ENCODE measurements at places on chromosomes 2 and 18.
A peak's percentile ranks its signal among the peaks of the same experiment; 100 is the strongest.

DNA sequence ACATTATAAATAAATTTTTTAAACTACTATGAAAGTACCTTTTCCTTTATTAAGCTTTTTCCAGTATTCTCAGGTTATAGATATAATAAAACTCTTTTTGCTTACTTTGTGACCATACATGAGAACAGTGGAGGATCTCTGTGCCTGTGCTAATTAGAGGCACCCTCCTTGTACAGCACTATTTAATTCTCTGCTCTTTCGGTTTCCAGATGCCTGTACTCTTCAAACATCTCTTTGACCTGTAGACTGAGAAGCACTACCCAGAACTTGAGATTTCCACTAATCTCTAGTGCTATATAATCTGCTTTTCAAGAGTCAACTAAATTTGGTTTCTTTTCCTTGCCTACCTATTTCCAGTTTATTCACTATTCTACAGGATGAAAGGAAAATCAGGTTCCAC, 131.1 kb downstream of the GULP1 start:
- no peak for DNase-seq

DNA sequence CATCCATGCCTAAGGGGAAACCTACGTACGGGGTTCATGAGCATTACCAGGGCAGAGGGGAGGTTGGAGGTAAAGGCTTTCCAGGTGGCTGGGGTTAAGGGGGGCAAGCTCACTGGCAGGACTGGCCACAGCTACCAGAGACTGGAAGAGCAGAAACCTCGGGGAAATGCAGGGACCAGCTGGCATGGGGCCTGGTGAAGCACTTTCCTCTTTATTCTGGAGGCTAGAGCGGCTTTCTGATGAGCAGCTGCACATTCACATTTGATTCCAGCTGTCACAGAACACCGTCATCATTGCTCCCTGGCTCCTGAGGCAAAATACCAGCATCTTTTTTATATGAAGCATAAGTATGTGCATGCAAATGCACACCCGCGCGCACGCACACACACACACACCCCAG, 28.7 kb upstream of the LRRC30 start:
- no peak for DNase-seq

- DNase-seq = peak; percentile 20
These were observed 715 bp upstream of the CFAP36 start for GRCh38 chr2:55518841-55519165.

DNA sequence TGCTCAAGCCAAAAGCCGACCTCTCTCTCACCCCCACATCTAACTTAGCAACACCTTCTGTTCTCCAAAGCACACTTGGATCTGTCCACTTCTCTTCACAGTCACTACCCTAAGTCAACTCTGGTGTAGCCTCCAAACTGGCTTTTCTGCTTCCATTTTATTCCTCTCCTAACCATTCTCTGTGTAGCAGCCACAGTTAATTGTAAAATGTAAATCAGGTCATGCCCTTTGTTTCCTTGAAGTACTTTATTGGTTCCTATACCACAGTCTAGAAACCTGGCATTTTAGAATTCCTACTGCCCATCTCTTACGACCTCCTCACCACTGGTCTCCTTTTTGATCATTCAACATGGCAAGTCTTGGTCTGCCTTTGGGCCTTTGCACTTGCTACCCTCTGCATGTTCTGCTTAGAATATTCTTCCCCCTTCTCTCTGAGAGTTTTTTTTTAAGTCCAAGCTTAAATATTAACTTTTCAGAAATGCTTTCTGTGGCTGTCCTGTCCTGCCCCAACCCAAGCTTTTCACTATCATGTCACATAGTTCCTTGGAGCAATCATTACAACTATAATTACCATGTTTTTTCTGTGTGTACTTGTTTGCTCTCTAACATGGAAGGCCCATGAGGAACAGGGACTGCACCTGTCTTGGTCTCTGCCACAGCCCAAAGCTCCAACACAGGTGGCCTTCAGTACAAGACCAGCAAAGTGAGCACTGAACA, 42.9 kb downstream of the PLA2R1 start:
- no peak for DNase-seq

DNA sequence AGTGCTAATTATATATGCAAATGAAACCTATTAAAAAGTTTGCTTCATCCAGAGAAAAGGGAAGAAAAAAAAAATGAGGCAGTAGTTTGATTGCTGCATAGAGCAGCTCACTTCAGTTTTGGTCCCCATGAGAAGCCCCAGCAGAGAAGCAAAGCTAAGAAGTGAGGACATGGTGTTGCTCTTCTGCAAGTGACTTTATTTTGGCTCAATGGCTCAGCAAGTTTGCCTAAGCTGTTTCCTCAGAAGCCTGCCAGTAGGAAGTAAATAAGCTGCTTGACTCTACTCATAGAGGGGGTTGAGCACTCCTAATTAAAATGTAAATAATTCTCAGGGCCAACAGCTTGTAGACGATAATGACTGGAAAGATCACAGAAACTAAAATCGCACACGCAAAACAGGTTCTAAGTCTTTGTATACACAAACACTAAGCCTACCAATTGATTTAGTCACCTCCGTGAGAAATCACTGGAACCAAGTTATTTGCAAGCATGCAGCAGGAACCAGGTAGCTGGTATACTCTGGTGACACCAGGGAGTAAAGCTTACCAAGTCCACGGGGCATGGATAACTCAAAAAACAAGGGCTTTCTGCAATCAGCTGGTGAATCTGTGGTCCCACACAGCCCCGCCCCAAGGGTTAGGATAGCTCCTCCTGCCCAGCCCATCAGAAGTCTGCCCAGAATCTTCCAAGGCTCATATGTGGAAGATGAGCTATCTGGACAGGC, 39.7 kb upstream of the NABP1 start:
- DNase-seq = no peak

GRCh38 chr18:43279015-43279744, 1.9 kb upstream of the SYT4 start:
- peak; percentile 86 for DNase-seq

GRCh38 chr18:32275221-32275620, 85.4 kb downstream of the MEP1B start:
- DNase-seq = no peak

- no peak for DNase-seq
These were observed 90.6 kb upstream of the ZCCHC2 start for GRCh38 chr18:62432176-62432575.

DNA sequence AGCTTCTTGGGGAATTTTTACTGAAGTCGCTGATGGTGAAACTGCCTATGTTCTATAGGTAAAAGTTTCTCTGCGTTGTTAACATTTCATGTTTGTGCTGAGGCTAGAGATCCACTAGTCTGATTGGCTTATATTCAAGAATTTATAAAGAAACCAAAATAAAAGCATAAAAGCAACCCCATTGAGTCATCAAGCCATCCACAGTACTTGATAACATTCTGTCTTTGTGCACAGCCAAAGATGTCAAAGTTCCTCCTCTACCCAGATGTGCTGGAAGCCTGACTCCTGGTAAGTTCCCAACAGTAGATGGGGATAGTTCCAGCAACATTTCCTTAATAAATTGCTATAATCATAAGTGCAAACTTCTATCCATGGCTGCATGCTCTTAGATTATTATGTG, 107.8 kb downstream of the TANC1 start:
- no peak for DNase-seq

- DNase-seq = no peak
These were observed 93.4 kb downstream of the CALCRL start for GRCh38 chr2:187354661-187355060.

- peak; percentile 1 for DNase-seq
These were observed 78.7 kb downstream of the GRB14 start for GRCh38 chr2:164542581-164543021.
